ENCODE measurements at places on chromosomes 6 and 20.

DNA sequence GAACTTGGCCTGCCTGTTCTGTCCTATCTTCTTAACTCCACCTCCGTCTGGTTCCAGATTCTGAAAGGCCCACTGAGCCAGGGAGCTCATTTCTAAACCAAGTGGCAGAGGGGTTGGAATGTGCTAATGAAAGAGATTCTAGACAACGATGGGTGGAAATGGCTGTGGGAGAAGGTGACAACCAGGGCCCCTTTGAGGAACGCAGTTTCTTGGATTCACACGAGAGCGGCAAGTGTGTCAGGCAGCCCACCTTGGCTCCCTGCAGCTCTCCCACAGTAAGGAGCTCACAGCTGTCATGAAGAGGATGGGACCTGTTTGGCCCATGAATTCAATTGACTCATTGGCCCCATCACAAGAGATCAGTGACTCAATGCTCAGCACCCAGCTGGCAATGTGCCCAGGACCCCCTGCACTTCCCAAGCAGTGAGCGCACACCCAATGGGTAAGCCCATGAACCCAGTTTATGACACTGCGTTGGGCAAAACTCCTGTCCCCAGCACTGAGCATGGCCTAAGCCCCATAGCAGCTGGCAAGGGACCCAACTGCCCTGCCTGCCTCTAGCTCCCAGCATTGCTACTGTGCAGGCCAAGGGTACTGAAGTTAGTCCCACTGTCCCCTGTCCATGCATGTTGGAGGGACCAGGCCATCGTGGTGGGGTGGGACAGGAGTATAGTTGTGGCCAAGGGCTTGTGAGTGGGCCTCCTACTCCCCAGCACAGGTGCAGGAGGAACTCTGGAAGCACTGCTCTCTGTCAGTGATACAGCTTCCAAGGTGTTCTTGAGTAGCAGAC lies 16.4 kb downstream of the MRPS18A start:
- DNase-seq = no peak

GRCh38 chr6:96249755-96250154 lies 234.0 kb downstream of the FUT9 start:
- no peak for DNase-seq

GRCh38 chr6:9979996-9980395 lies 434.9 kb downstream of the TFAP2A start:
- DNase-seq = no peak

DNA sequence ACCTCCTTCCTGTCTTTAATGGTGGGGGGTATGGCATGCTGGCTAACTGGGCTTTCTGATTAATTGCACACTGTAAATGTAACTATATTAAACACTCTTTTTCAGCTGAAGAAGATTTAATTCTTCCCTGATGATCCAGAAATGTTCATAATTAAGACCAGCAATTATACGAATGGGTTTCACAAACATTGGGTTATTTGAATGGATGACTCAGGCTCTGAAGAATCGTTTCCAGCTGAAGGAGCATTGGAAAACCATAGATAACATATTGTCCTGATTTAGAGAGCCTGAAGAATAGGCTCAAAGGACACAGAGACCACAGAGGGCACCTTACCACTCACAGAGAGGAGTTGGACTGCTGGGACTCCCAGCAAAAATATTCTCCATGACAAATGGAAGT lies 130.7 kb upstream of the SSTR4 start:
- no peak for DNase-seq

GRCh38 chr6:168903613-168904345 lies 349.9 kb downstream of the THBS2 start:
- no peak for DNase-seq

DNA sequence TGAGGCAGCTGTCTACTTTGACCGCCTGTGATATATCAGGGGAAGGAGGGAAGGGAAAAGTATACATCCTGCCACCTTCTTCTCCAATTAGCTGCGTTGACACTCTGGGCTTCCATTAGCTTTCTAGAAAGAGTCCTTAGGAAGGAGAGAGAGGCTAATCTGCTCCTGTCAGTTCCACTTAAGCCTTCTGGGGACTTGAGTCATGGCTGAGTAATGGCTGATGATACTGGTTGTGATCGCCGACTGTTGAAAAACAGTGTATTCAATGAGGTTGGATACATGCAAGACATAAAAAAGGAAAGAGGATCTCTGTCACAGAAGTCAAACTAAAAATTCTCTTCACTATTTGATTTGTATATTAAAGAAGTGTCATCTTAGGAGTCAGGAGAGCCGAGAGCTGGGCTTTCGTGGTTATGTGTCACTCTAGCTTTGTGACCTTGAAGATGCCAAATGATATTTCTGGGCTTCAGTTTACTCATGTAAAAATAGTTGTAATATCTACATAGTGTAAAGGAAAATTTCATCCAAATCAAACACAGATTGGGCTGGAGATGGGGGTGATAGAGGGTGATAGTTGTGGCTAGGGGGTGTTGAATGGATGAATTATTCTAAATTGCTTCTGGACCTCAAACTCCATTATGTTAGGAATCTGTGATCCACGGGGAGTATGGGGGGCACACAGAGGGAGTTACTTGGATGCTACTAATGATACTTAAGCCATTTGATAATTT lies 189.0 kb downstream of the UST start:
- peak; percentile 43 for DNase-seq

GRCh38 chr6:101013612-101014195 lies 132.6 kb upstream of the ASCC3 start:
- no peak for DNase-seq

GRCh38 chr6:36123270-36124139 lies 6.8 kb upstream of the MAPK13 start:
- peak; percentile 66 for DNase-seq

- DNase-seq = no peak
These were observed 84.2 kb downstream of the MYB start for GRCh38 chr6:135265278-135265677.
